ENCODE measurements at places on chromosomes 7 and 10.

- no peak for DNase-seq
Observed at GRCh38 chr7:34143402-34143801, 238.1 kb downstream of the BMPER start.

DNA sequence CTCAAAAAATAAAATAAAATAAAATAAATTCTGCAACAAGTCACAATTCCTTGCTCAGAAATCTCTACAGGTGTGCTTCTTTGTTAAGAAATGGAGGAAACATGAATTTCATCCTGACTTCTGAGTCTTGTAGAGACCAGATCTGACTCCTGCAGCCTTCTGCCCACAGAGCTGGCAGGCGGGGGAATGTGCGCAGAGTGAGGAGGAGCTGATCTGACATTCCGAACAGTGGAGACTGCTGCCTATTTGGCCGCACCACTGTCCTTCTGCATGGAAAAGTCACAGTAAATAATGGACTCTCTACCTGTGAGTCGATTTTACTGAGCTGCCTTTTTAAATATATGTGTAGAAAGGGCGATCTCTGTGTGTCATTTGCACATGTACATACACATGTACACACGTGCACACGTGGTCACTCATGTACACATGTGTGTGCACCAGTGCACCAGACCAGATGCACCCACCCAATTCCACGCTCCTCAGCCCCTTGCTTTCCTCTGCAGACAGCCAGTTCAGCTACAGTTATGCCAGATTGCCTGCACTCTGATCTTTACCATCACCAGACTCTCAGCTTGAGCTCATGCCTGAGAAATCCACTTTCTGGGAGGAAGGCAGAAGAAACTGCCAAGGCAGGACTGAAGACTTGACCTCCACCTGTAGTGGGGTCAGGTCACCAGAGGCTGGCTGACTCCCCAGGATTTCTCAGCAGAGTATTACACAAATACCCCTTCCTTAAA lies 54.9 kb downstream of the IKZF1 start:
- DNase-seq = no peak

DNA sequence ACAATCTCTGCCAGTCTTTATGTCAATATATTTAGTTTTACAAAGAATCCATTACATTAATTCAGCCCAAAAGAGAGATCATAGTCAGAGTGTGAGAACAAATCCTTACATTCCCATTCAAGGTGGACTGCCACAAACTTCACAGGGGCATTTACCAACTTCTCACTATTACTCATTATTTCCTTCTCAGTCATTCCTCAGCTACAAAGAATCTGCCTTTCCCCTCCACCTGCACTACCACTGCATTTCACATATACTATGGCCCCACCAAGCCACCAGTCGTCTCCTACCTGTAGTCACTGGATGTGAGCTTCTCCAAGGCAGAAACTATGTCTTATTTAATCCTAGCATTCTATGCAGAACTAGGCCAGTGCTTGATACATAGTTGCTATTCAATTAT lies 94.3 kb downstream of the USP6NL start:
- no peak for DNase-seq

GRCh38 chr7:148972375-148972774 lies 55.9 kb downstream of the PDIA4 start:
- DNase-seq = no peak

Measured in stimulated activated CD8-positive, alpha-beta memory T cell treated with anti-CD3 and anti-CD28 coated beads, Interleukin-15, amount 100 ng/mL, for 4 hours (primary cell).